Thoracic aorta (tissue), 2 donors: ENCODE measurements at places on chromosomes 2 and 18. TPM values are rescaled to one million over a fixed set of nuclear protein-coding genes. Genes with fewer than 3 reads are reported as not detected.

MEP1B gene
- total RNA-seq: not detected

- no peak overlapping the region for H3K4me3 ChIP-seq
- H3K36me3 ChIP-seq: no peaks in the 10 kb centered on the region
- H3K27me3 ChIP-seq: no peaks in the 10 kb centered on the region
Observed at GRCh38 chr2:63866009-63866709, 24.5 kb downstream of the UGP2 start.

LGALSL gene
- 19.3 TPM for total RNA-seq

GRCh38 chr18:50274044-50274442, 7.3 kb downstream of the MBD1 start:
- H3K4me1 ChIP-seq: peaks cover 5% of the 10 kb centered on the region
- DNase-seq: no peak
- no peaks in the 10 kb centered on the region for H3K27me3 ChIP-seq
- H3K36me3 ChIP-seq: peaks cover 67% of the 10 kb centered on the region
- no peak overlapping the region for H3K27ac ChIP-seq

- no peak overlapping the region for H3K27ac ChIP-seq
- H3K27me3 ChIP-seq: no peaks in the 10 kb centered on the region
- no peak overlapping the region for H3K4me3 ChIP-seq
- H3K4me1 ChIP-seq: peaks cover 31% of the 10 kb centered on the region
- H3K36me3 ChIP-seq: peaks cover 32% of the 10 kb centered on the region
Observed at GRCh38 chr2:219507581-219508443, 6.5 kb upstream of the ASIC4 start.

DNA sequence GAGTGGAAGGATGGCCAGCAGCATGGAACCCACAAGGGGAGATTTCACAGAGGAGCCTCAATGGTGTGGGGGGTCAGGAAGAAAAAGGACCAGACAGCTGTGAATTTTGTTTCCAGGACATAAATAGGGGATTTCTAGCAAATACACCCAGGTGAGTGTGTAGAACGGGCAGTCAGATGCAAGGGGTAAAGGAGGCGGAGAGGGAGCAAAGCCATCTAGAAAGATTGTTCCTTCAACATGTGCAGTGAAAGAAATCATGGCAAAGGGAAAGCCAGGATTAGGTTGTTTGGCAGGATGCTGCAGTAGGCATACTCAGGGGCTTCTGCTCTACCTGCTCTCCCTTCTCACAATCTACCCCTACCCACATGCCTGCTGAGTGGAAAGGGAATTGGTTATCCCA, 119.4 kb upstream of the EPC2 start:
- H3K27ac ChIP-seq: no peak overlapping the region
- H3K27me3 ChIP-seq: no peaks in the 10 kb centered on the region
- no peak for DNase-seq
- no peak overlapping the region for H3K4me3 ChIP-seq

DNA sequence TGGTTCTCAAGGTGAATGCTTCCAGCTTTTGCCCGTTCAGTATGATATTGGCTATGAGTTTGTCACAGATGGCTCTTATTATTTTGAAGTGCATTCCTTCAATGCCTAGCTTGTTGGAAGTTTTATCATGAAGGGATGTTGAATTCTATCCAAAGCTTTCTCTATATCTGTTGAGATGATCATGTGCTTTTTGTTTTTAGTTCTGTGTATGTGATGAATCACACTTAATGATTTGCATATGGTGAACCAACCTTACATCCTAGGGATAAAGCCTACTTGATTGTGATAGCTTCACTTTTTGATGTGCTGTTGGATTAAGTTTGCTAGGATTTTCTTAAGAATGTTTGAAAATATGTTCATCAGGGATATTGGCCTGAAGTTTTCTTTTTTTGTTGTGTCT, 112.1 kb downstream of the MBD2 start:
- H3K27me3 ChIP-seq: no peaks in the 10 kb centered on the region
- no peaks in the 10 kb centered on the region for H3K4me1 ChIP-seq
- no peak overlapping the region for H3K27ac ChIP-seq
- no peak for DNase-seq
- no peaks in the 10 kb centered on the region for H3K36me3 ChIP-seq

GRCh38 chr2:226649871-226650660, 149.6 kb downstream of the IRS1 start:
- peaks cover 31% of the 10 kb centered on the region for H3K4me1 ChIP-seq
- peak overlapping the region; percentile 81 for H3K27ac ChIP-seq
- peak; percentile 68 for DNase-seq

- no peaks in the 10 kb centered on the region for H3K4me1 ChIP-seq
- H3K4me3 ChIP-seq: no peak overlapping the region
- H3K36me3 ChIP-seq: no peaks in the 10 kb centered on the region
- H3K27me3 ChIP-seq: no peaks in the 10 kb centered on the region
- DNase-seq: no peak
- H3K27ac ChIP-seq: no peak overlapping the region
Observed at GRCh38 chr2:224146356-224147160, 107.5 kb upstream of the SERPINE2 start.

ITM2C gene
- 70.6 TPM for total RNA-seq

GRCh38 chr2:226623587-226624368, 175.8 kb downstream of the IRS1 start:
- no peak for DNase-seq
- no peak overlapping the region for H3K27ac ChIP-seq
- no peak overlapping the region for H3K4me3 ChIP-seq
- H3K36me3 ChIP-seq: no peaks in the 10 kb centered on the region
